Left ventricle myocardium inferior (tissue), 1 donor: ENCODE measurements at places on chromosomes 2 and 18.

GRCh38 chr2:201139836-201140604 is 24.1 kb downstream of the CFLAR start:
- DNase-seq, result no peak

DNA sequence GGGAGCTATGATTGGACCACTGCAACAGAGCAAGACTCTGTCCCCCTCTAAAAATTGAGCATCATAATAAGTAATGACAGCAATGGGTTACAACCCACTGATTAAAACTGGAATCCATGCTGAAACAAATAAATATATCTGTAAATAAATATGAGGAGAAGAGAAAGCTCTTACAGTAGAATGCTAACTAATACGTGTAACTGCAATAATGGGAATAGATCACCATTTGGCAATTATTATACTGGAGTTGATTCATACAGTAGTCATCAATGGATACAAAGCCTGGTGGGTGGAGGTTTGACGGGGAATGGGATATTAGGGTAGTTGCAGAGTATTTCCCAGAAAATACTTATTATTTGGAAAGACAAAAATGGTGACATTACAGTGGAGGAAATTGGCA is 6.1 kb upstream of the INO80B start:
- DNase-seq, result no peak

DNA sequence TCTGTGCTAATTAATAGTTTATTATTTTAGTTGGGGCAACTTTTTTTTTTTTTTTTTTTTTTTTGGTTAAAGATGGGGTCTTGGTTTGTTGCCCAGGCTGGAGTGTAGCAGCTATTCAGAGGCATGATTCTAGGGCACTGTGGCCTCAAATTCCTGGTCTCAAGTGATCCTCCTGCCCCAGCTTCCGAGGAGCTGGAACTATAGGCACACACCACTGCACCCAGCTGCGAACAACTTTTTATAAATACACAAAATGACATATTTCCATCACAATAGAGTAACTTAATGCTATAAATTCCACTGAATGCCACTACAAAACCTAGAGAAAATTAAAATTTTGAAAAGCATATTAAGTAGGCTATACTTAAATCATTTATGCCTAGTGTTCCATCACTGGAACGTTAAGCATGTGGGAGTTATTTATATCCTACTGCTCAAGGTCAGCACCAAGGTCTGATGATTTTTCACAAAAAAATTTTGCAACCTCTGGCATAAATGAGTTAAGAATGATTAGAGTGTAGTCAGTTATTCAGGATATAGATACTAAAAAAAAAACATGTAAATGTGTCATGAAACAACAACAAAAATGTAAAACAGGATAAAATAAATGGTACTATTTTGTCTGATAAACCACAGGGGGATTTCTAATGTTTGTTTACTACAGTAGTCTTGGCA is 46.8 kb downstream of the GFPT1 start:
- DNase-seq, result no peak

DNA sequence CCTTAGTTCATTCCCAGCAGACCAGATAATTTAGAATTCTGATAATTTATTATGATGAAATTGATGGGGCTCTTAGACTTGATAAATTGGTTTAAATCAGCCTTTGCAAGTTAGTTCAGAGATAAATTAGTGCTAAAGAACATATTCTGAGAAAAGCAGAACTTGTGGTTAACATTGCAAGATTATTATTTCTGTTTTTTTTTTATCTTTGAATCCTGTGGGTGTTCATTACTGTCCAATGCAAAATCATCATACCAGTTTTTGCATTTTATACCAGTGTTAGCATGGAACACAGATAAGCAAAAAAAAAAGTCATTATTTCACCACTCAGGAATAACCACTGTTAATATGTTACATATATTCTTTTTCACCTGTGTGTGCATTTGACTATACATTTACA is 9.1 kb downstream of the SEPTIN2 start:
- no peak for DNase-seq

DNA sequence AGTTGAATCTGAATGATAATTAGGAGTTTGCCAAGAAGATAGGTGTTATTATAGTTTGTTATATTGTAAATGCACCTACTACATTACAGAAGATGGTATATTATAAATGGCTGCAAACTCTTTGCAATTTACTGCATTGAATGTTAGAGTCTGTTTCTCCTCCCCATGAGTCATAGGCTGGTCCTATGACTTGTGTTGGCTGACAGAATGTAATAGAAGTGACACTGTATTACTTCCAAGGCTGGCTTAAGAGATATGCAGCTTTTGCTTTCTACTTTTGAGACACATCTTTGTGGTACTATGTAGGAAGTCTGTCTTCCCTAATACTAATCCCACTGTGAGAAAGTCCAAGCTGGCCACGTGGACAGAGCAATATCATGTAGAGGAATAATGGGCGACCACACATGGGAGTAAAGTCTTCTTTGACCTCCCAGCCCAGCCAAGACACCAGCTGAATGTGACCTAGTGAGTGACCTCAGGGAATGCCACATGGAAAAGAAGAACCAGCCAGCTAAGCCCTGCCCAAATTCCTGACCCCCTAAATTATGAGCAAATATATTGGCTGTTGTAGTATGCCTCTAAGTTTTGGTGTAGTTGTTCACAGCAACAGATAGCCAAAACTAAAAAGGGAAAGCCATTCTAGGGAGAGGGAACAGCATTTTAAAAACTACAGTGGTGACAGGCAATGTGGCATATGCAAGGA is 6.8 kb upstream of the DDX1 start:
- no peak for DNase-seq

GRCh38 chr2:33268246-33268831 is 208.1 kb upstream of the RASGRP3 start:
- no peak for DNase-seq

- no peak for DNase-seq
Observed at GRCh38 chr2:80889009-80889408, 584.5 kb upstream of the LRRTM1 start.

- no peak for DNase-seq
Observed at GRCh38 chr2:127594116-127594591, 51.8 kb upstream of the GPR17 start.

DNA sequence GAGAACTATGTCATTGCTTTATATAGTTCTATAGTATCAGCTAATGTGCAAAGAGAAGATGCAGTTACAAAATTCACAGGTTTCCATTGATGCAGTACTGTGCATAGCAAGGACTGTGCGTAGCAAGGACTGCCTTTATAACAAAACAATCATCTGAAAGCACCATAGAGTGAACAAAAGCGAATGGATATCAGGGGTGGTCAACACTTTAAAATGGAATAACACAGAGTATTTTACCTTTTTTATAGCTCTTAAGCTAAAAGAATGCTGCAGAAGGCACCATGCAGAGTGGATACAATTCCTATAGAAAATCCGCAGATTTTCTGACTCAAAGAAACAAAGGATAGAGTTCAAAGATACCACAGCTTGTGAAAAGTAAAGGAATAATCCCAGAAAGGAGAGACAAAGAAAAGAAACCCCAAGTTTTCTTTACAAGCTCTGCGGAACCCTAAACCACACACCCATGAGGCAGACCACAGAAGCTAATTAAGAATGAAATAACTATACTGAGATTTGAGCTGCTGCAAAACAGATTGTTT is 229.9 kb upstream of the DTNA start:
- no peak for DNase-seq

DNA sequence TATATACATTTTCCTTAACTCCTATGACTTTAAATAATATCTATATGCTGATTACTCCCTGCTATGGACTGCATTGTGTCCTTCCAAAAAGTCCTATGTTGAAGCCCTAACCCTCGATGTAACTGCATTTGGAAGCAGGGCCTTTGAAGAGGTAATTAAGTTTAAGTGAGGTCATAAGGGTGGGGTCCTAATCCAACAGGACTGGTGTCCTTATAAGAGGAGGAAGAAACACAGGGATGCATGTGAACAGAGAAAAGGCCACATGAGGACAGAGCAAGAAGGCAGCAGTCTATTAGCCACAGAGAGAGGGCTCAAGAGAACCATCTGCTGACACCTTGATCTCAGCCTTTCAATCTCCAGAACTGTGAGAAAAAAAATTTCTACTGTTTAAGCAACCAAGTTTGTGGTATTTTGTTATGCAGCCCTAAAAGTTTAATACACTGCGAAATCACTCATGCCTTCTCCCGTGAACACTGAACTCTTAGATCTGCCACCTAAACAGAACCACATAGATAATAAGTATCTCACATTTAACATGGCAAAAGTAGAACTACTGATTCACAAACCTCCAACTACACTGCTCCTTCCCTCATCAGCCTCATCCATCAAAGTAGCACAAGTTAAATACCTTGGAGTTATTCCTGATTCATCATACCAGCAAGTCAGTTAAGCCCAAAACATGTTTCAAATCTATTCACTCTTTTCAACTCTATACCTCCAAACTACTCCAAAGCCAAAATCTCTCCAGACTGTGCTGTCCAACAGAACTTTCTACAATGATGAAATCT is 65.4 kb downstream of the HIBCH start:
- DNase-seq, result no peak

GRCh38 chr18:67520351-67520921 is 3.9 kb upstream of the DSEL start:
- no peak for DNase-seq

DNA sequence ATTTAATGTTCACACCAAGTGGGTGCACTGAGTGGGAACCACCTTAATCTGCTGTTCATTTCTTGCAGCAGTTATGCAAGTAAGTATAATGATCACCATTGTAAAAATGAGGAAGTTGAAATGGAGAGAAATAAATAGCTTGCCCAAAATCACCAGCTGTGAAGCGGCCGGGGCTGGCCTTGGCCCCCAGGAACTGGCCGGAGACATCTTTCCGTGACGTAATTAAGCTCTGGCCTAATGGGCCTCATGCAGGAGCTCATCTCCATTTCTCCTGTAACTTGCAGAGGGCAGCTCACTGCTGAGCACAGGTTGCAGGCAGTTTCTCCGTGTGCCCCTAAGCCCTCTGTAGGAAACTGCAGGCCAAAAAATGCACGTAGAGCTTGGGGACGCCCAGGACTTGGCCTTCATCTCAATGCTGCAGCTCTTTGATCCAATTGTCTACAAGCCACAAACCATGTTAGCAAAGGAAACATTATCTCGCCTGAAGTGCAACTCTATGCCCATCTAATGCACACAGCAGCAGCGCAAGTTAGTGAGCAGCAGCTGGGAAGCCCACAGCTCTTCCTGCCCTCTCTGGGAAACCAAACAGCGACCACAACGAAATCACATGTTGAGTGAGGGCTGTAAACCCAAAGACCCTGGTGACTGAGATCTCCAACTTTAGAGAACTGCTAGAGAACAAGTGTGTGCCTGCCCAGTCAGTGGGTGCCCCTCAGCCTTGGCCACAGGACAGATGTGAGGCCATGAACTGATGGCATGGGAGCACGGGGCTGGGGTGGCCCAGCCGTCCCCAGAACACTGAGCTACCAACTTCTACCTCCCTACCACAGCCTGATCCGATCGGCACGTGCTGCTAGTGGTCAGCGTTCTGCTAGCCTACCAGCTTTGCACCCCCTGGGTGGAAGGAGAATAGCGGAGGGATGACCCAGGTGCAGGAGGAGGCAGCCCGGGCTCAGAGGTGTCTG is 28.8 kb downstream of the APCDD1 start:
- peak; percentile 45 for DNase-seq

DNA sequence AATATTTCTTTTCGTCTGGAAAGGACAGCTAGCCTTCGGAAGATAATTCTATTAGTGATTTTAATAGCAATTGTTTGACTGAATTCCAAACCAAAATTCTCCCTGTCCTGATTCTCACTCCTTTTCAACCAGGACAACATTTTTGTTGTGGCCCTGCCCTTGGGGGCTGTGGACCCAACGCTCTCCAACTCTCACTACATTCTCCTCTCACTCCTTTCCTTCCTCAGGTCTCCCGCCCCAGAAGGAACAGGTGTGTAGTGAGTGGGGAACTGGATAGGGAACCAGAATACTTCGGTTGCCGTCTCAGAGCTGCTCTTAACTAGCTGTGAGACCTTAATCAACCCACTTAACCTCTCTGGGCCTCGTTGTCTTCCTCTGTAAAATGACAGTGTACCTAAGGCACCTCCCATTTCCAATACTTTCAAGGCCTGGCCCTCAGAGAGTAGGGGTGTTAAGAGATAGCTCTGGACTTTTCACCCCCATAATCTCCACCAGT is 638 bp upstream of the ADD2 start:
- no peak for DNase-seq

- no peak for DNase-seq
Observed at GRCh38 chr2:128727914-128728313, 409.2 kb upstream of the HS6ST1 start.

DNA sequence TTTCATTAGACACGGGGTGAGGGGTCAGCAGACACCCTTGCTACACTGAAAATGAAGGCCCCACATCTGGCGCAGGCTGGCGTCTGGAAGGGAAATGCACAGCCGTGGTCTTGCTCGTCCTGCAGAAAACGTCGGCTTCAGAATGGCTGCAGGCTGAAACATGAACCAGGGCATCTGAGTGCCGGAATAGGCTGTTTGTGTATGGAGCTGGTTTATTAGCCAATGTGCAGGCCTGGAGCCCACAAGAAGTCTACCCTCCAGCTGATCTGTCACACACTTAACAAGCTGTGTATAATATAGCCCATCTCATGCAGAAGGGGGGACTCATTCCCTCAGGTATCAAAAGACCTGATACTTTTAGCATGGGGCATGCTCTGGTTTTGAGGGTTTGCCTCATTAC is 153.4 kb upstream of the SOX11 start:
- DNase-seq, result no peak

- DNase-seq, result no peak
Observed at GRCh38 chr2:69766014-69766413, 24.1 kb downstream of the ANXA4 start.

DNA sequence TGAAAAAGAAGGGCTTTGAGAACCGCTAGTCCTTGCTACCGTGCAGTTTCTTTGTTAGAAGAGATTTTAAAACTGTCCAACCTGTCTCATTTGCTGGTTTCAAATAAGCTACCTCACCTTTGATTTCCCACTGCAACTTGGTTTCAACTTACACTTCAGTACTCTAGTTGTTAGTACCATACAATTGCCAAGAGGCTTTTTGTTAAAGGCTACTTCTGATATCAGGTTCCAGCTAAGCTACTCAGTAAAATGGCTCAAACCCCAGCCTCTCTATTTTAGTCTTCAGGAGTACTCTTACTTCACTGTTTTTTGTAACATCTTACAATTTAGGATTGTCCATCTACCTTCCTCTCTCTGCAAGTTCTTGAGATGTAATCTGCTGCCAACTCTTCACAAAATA is 91.6 kb downstream of the INO80D start:
- DNase-seq, result no peak
